Thoracic aorta (tissue), 2 donors: ENCODE measurements at places on chromosomes 5 and 9.

DNA sequence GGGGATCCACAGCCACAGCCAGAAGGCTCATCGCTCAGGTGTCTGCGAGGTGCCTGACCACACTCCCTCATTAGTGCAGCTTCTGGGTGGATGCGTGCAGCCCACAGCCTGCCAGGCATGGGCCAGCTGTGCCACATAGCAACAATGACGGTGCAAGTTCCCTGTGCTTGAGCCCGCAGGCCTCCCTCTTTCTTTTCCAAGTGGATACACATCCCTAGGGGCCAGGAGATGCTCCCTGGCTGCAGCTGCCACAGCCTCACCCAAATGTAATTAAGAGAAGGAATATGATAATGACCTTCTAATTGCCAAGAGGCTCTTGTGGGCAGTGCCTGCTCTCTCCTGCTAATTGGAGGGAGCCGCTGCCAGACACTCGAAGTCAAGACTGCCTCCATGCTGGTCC is 116.0 kb upstream of the PPP1R26 start:
- no peak for DNase-seq

GRCh38 chr5:107821288-107821687 is 150.6 kb upstream of the EFNA5 start:
- DNase-seq = no peak

DNA sequence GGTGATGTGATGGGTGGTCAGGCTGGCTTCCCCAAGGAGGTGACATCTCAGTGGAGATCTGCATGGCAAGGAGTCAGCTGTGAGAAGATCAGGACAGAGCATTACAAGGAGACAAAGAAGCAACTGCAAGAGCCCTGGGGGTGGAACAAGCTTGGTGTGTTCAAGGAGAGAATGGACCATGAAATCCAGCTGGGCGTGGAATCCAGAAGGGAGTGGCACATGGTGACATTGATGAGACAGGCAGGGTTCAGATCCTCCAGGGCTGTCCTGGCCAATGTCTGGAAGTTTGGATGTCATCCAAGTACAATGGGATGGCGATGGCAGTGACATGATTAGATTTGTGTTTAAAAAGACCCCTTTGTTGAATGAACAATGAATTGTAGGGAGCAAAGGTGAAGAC is 175.6 kb downstream of the MACROH2A1 start:
- DNase-seq = no peak

- no peak for DNase-seq
Measured at GRCh38 chr5:164119806-164120447, 614.5 kb downstream of the MAT2B start.

DNA sequence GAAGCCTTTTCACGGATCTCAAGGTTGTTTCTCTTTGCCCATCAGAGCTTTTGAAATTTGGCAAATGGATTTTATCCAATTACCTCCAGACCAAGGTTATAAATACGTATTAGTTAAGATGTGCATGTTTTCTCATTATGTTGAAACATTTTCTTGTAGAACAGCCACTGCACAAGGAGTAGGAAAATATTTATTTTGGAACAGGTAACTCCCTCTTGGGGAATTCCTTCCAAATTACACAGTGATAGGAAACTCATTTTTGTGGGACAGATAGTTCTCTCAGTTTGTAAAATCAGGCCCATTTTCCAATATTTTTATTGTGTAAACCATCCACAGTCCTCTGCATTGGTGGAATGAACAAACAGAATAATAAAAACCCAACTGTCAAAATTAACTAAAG is 23.0 kb downstream of the TMEM232 start:
- DNase-seq = no peak

DNA sequence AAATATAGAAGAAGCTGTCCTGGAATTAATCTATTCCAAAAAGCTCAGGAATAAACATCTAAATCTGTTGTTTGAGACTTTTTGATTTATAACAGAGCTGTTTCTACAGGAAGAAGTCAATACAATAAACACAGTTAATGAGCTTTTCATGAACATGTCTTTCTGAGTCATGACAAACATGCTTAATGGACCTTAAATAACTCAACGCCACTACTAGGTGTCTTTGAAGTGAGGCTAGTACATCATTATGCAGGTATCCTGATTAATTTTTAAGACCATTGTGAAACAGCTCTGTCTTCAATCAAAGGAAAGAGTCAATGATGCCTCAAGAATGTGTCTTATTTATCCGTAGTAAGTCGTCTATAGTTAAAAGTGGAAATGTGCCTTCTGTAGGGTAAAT is 131.6 kb downstream of the GABRB2 start:
- no peak for DNase-seq

GRCh38 chr5:102961671-102962070 is 158.3 kb downstream of the GIN1 start:
- no peak for DNase-seq

DNA sequence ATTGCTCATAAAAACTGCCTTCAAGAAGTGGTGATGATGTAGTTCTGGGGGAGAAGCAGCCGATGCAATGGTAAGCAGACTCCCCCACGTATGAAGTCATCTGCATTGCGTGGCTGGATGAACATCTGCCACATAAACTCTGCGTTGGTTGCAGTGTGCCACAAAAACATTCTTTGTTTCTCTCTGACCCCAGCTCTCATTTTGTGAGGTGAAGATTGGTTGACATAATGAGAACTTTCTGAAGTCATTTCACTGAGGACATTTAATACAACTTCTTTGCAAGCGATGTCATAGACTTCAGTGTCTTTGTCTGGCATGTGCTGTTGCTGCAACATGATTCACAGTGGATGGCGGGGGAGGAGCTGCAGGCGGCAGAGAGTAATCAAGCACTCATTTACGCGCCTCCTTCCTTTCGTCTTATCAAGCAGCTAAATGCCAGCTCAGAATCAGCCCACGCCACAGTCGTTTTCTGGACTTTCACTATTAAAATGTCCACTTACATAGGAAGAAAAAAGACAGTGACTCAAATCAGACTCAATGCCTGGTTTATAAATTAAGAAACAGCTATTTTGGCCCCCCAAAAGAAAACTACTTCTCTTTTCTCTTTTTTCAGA is 91.5 kb upstream of the NFIL3 start:
- no peak for DNase-seq

- DNase-seq = no peak
Measured at GRCh38 chr5:180599981-180600553, 8.8 kb upstream of the SCGB3A1 start.

DNA sequence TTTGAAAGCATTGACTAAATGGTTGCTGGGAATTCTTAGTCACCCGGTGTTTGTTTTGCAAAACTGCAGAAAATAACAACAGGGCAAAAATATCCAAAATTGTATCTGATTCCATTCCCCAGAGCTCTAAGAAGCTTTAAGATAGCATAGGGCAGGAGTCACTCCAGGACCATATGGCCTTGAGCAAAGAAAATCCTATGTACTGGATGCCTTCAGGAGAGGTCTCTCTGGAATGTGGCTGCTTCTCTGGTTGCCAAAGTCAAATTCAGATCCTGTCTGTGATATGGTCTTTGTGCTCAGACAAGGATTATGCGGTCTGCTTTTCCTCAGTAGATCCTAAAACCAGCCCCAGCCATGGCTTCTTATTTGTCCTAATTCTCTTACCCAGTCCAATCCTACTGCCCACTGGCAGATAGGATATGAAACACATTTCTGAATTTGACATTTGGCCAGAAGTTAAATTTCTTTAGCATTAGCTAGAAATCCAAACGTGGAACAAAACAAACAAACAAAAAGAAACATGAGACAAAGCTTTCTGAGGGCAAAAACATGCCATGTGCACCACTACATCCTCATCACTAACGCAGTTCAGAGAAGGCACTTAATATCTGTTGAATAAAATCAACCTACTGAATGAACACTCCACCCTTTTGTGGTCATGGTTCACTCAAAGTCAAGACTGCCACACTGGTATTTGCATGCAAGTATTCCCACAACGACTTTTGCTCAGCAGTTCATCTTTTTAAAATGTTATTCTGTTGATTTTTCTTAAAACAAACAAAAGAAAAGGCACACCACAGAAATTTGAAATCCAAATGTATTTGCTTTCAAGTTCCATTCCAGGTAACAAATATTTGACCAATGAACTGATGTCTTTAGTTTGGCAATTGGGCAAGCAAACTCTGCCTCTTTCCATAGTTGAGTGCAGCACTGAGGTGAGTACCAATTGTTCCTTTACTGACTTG is 165.7 kb downstream of the TRPM6 start:
- no peak for DNase-seq

- no peak for DNase-seq
Measured at GRCh38 chr5:124948754-124949275, 202.4 kb upstream of the ZNF608 start.

GRCh38 chr9:134496413-134497282 is 145.0 kb upstream of the COL5A1 start:
- no peak for DNase-seq

DNA sequence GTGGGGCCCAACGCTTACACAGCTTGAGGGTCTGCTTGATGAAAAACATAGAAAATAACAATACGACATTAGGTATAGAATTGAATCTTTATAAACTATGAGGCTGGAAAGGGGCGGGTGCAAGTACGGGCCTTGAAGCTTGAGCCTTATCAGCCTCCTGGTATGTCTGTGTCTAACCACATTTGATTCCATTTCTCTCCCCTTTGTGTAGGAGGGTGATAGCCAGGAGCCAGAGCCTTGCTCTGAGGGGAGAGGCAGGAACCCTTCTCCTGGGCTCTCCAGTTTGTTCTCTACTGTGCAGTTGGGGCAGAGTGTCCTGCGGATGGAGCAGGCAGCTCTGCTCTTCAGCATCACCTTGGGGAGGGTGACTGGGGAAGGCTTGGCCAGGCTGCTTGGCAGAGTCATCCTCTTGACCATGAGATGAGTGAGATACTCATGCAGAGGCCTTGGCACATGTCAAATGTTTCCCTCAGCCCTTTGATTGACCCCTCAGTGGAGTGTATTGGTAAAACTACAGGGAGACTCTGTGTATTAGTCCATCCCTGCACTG is 153.5 kb downstream of the SEMA6A start:
- no peak for DNase-seq

GRCh38 chr5:16992444-16992843 is 56.4 kb upstream of the MYO10 start:
- DNase-seq = no peak

- DNase-seq = no peak
Measured at GRCh38 chr5:76219636-76220035, 136.5 kb downstream of the SV2C start.

DNA sequence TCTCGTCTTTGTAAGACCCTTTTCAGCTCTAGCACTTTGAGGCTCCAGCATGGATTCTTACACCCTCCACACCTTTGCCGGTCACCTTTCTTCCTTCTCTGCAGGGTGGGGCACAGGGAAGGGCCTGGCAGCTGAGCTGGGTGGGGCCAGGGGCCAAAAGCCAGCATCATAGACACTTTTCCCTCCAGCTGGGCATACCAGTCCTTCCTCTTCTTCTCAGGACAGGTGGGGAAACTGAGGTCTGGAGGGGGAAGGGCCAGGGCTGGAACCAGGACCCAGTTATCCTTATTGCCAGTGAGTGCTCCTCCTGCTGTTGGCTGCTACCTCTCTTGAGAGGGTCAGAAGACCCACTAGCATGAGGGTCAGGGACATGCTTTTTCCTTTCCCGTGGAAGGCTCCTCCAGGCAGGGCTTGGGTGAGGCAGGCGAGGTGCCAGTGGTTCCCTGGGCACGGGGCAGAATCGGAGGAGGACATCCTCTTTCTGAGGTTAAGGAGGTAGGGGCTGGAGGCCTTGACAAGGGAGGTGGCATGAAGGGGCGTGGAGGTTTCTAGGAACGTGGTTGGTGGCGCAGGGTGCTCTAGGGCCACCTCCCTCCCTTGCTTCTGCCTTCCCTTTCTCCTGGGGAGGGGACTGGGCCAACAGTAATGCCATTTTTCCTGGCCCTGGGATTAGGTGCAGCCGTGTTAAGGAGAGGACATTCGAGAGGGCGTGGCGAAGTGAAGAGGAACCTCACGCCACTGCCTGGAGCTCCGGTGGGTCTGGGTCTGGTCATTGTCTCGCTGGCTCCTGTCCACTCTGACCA is at the start of gene NDST1:
Gene NDST1 (plus strand): TSS at position 658 of the 803 bp plus-strand sequence. CDS start 13,124 bp downstream, outside the sequence.
- DNase-seq = no peak

GRCh38 chr9:120337131-120337530 is 242.8 kb downstream of the CDK5RAP2 start:
- no peak for DNase-seq

- no peak for DNase-seq
Measured at GRCh38 chr9:109912082-109912582, 132.1 kb downstream of the PALM2AKAP2 start.

GRCh38 chr9:37961351-37961750 is 57.4 kb upstream of the SLC25A51 start:
- DNase-seq = no peak

DNA sequence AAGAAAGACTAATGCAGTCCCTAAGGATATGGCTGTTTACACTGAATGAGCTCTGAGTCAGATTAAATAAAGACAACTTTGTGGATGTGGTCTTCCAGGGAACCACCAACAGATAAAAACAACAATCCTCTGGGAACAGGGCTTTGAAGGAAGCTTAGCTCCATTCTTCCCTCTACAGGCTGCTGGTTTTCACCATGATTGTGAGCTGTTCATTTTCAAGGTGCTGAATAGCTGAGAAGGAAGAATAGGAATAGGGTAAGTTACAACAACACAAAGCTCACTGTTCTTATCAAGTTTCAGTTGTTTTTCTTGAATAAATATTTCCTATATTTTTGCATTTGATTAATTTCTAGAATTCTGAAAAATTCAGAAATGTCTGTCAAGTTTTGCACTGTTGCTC is 25.9 kb upstream of the PTAR1 start:
- DNase-seq = no peak

- DNase-seq = no peak
Measured at GRCh38 chr5:19044931-19045695, 942.9 kb downstream of the CDH18 start.

- DNase-seq = no peak
Measured at GRCh38 chr9:99162759-99163364, 57.9 kb downstream of the TGFBR1 start.

DNA sequence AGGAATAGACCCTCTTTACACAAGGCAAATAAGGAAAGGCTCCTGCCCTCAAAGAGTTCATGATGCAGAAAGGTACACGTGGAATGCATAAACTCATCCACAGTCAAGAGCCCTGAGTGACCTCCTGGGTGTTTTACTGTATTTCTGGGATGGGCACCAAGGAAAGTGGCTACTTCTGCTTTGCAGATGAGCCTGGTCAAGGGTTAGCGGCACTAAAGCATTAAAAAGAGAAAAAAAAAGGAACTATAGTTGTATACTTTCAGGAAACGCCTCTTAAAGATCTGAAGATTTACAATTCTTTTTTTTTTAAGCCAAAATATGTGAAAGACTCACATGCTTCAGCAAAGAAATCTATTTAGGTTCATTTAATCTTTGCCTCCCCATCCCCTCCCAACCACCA is 366.2 kb upstream of the PDE4D start:
- DNase-seq = no peak

DNA sequence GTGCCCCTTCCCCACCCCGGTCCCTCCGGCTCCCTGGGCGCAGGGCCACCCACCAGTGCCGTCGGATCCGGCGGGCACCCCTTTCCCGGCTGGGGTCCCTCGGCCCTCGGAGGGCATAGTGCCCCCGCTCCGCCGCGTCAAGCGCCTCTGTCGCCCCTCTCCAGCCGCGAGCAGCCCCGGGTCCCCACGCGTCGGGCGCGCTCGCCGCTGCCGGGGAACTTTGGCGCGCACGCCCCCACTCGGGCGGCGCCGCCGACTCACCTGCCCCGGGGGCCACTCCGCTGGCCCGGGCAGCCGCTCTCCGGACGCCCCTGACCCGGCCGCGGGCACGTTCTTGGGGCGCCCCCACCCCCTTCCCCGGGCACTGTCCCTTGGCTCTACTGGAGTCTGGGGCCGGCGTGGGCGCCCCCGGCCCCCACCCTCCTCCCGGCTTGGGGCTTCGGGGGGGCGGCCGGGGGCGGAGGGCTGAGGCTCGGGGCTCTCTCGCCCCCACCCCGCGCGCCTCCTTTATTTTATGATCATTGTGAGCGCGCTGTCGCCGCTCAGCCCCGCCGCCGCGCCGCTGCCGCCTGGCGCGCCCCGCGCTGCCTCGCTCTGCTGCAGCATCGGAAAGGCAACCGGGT is 1.1 kb upstream of the FAM78A start:
- no peak for DNase-seq
